Activated T-cell treated with anti-CD3 and anti-CD28 coated beads, Interleukin-2, amount 50 U/mL, for 4 hours (primary cell): ENCODE measurements at places on chromosomes 13 and 19. TPM values are rescaled to one million over a fixed set of nuclear protein-coding genes. Genes with fewer than 3 reads are reported as not detected.

- DNase-seq, result peak; percentile 63
Observed at GRCh38 chr19:12723641-12724426, at the start of gene TNPO2. Gene TNPO2, minus strand, starts transcription at chr19:12723932. Its CDS starts 2,955 bp downstream, at chr19:12720977.

The KLF2 gene
- 2.4 TPM for total RNA-seq

The ZNF540 gene
- total RNA-seq, result 0.53 TPM

DNA sequence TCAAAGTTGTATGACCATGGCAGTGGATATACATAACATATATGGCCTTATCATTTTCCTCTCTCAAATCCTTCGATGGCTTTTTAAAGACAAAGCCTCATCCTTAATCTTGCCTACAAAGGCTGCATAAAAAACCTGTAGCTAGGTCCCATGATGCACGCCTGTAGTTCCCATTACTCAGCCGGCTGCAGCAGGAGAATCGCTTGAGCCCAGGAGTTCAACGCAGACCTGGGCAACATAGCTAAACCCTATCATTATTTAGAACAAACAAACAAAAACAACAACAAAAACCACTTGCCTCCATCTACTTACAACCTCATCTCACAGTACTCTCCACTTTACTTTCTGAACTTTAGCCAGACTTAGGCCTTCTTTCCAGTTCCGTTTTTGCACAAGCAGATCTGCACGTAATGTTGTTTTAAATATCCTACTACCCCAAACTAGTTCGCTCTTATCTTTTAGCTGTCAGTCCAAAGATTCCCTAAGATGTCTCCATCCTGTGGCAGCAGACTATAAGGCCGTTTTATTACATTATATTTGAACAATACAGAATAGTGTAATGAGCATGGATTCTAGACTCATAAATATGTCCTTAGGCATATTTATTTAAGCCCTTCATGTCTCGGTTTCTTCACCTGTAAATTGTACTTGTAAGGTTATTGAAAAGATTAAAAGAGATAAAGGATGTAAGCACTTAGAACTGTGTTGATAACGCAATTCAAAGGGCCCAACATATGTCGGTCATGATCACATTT lies 969 bp upstream of the POMP start:
- DNase-seq, result no peak

GRCh38 chr19:53130506-53130905 lies 2.2 kb downstream of the ZNF415 start:
- DNase-seq, result no peak

The FARP1 gene
- total RNA-seq, result 0.45 TPM
